Activated CD4-positive, alpha-beta T cell treated with anti-CD3 and anti-CD28 coated beads for 36 hours (primary cell): ENCODE measurements at places on chromosomes 2 and 18.

DNA sequence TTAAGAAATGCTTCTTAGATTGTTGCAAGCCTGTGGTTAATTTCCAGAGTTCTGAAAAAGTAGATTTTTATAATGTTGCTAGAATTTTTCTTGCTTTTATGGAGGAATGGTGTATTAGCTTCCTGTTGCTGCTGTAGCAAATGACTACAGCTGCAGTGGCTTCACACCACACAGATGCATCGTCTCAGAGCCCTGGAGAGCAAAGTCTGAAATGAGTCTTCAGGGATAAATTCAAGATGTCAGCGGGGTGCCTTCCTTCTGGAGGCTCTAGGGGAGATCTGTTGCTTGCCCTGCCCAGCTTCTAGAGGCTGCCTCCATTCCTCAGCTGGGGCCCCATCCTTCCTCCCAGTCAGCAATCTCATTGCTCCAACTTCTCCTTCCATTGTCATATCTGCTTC, 187.8 kb downstream of the ZNF516 start:
- no peak for DNase-seq

- no peak for DNase-seq
Measured at GRCh38 chr18:74937291-74937690, 271.6 kb downstream of the PTGR3 start.

- DNase-seq: no peak
Measured at GRCh38 chr2:65146078-65146477, 16.2 kb upstream of the RAB1A start.

DNA sequence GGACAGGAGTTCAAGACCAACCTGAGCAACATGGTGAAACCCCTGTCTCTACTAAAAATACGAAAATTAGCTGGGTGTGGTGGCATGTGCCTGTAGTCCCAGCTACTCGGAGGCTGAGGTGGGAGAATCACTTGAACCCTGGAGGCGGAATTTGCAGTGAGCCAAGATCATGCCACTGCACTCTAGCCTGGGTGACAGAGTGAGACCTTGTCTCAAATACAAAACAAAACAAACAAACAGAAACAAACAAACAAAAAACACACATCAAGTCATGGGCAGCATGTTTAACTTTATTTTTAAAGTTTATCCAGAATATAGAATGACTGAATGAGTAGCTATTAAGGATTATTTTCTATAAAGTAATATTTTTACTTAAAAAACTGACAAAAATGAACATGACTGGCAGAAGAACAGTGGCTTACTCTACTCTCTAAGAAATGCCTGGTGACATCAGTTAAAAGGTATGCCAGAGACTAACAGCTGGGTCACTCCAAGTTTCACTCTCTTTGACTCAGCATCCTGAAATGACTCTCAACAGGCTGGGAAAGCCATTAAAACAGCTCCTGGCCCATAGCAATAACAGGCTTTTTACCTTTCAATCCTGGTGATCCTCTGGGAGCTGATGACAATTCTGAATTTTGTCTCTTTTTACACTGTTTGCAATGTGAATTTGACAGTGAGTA, 281.6 kb upstream of the STON1 start:
- DNase-seq: peak; percentile 34

GRCh38 chr2:148832637-148833036, 42.4 kb upstream of the KIF5C start:
- DNase-seq: no peak

DNA sequence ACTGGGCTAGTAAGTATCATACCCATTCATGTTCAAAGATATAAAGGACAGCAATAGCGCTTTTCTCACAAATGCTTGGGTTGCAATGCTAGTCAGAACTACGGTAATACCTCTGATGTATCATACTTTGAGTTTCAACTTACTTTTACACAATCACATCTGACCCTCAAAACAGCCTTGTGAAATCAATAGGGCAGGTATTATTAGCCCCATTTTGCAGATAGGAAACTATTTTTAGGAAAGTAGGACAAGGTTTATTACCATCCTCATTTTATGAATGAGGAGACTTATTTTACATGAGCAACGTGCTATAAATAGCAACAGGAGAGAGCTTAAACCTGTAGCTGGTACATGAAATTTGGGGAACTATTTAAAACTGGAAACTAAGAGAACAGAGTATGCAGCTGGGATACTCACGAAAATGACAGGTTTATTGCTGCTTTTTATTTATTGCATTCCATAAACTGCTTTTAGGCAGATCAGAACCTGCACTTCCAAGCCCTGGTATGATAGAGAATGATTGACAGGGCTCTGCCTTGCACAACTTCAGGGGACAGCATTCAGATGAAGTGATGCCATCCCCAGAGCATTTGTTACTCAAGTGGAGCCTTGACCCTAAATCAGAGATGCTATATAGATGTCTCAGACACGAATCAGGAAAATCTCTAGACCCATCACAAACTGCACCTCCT, 42.4 kb upstream of the PPM1B start:
- DNase-seq: no peak

GRCh38 chr2:169862816-169863215, 35.6 kb downstream of the UBR3 start:
- DNase-seq: no peak

DNA sequence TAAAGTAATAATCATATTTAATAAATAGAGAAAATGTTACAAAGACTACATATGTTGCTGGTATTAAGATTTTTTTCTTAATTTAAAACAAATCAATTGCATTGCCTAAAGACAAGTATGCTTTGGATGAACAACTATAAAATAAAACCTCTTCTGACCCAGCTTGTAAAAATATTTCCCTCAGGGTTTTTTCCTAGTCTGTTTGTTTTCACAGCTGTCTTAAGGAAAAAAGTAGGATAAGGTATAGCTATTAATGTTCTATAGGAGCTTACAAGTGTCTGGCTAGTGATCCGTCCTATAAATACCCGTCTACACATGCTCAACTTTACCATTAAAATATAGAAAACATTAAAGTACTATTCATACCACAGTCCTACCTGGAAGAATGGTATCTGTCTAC, 97.1 kb downstream of the NOL10 start:
- no peak for DNase-seq

DNA sequence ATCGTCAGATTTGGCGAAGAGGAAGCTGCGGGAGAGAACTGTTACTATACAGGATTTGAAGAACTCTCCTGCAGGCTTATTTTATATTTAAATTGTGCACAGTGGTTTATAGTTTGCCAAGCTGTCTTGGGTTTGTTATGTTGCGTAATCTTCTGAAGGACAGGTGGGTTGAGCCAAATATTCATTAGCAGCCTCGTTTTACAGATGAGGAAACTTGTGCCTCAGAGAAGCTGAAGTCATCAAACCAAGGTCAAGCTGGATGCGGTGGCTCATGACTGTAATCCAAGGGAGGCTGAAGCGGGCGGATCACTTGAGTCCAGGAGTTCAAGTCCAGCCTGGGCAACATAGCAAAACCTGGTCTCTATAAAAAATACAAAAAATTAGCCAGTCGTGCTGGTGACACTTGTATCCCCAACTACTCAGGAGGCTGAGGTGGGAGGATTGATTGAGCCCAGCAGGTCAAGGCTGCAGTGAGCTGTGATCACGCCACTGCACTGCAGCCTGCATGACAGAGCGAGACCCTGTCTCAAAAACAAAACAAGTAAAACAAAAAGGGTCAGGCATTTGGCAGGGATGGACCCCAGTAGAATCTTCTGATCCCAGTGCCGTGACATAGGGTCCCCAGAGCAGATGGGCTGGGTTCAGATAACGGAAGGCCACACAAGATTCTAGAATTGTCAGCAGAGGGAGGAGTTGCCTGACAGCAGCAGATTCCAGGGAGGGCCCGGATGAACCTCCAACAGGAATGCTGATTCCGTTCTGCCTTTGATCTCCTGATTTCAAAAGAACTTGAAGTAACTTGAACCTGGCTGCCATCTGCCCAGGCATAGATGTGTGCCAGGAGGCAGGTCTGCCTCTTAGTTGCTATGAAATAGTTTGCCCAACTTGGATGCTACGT, 50.6 kb downstream of the SH3BP4 start:
- no peak for DNase-seq

DNA sequence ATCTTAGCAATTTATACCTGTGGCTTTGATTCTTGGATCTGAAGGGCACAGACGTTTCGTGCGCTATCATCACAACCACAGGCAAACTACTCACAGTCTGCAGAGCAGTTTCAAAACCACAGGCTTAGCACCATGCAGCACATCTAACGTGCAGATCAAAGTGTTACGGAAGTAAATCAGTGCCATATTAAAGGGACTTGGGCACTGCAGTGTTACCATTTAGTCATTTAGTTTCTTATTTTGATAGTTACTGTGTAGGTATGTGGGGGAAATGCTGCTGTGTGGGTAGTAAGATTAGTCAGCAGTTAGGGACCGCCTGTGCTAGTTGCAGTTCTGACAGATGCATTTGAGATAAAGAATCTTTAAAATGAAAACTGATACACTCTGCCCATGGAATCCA, 384.0 kb downstream of the NBAS start:
- peak; percentile 84 for DNase-seq

- no peak for DNase-seq
Measured at GRCh38 chr2:172964511-172965139, 111.0 kb upstream of the MAP3K20 start.

GRCh38 chr18:64100116-64100922, 48.6 kb downstream of the LINC00305 start:
- DNase-seq: no peak

DNA sequence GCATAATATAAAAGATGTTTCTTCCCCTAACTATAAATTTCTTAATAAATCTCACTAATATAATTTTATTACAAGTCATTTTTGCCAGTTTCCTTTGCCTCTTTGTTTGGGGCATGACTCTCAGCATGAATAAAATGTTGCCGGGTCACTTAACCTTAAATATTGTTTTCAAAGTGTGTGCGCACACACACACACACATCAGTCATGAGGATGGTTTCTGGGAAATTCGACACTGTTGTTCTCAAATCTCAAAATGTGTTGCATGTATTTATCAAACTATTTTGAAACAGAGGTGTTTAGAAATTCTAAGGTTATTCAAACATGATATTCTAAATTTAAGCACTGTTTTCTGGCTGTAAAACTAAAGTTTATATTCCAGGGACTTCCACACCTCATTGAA, 31.5 kb downstream of the FAP start:
- no peak for DNase-seq

DNA sequence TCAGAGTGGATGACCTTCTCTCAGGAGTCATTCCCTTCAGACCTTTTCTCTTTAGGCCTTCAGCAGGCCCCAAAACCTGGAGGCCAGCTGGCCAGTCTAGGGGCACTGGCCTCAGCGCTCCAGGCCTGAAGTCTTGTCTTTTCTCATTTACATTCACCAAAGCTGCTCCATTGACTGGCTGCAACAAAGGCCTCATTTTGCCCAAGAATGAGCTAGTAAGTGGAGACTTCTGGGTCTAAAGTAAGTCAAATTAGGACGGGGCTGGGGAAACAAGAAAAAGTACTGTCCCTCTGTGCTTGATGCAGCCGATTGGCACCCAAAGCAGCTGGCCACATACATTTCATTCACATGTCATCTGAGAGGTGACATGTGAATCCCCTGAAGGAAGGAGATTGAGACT, 83.8 kb upstream of the RIOK3 start:
- DNase-seq: no peak

DNA sequence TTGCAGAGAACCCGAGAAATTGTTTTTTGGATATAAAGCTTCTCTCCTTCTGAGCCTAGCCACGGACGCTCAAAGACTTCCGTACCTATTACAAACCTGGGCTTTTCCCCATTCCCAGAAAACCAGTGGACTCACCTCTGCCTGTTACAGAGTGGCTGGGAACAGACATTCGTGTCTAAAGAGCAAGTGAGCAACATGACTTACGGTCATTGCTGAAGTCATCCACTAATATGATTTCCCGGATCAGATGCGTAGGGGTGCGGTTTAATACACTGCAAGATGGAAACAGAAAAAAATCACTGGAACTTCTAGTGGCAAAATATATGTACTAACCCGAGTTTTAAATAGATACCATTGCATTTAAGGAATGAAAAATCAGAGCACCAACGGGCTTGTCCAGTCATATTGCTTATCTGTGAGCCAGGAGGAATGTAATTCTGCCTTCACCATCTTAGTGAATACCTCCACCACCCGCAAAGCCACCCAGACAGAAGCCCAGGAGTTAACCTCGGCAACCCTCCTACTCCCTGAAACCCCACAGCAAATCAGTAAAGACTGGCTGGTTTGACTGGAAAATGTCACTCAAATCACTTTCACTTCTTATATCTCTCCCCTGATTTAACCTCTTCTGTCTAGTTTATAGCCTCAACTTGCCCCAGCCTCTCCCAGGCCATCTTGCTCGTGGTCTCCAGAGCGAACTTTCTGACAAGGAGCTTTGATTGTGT, 151.1 kb upstream of the CAPN13 start:
- no peak for DNase-seq

- DNase-seq: peak; percentile 47
Measured at GRCh38 chr2:96553176-96553956, 16.8 kb downstream of the ARID5A start.

DNA sequence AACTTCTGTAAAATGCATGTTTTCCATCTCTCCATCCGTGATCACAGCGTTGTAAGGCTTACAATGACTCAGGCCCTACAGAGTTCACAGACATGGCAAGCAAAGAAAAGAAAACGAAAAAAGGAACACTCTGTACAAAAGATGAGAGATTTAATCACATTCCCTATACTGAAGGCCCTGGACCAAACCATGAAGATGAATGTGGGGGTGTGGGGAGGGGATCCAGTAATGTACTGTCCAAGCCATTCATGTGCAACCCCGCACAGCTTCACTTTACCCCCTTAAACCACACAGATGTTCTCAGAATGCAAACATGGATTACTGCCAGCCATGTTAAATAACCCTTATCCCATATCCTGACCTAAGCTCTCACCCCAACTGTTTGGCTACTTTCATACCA, 391.1 kb downstream of the NCKAP5 start:
- no peak for DNase-seq

DNA sequence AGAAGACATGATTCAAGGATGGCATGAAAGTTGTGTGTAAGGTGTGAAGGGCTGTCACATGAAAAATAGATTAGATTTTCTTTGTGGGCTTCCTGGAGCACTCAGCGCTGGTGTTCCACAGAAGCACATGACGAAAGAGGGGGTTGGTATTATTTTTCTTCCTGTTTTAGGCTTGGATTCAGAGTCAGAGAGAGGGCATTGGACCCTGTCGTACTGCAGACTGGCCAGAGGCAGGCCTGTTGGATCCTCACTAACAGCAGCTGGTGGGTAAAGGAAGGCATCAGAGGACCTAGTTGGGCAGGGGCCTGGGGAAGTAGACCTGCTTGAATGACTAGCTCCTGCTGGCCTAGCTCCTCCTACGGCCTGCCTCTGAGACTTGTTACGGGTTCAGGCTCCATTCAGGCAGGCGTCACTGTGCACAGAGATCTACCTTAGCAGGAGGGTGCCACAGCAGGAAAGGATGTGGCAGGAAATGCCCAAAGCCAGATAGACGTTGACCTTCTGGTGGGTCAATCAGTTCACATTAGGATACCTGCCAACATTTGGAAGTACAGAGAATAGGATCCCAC, 13.1 kb downstream of the CTLA4 start:
- DNase-seq: peak; percentile 18
